Activated naive CD4-positive, alpha-beta T cell treated with anti-CD3 and anti-CD28 coated beads, Interleukin-2, amount 50 U/mL, for 16 hours (primary cell): ENCODE measurements at places on chromosomes 3 and 15.

GRCh38 chr15:43505738-43506137 lies 11.7 kb upstream of the MAP1A start:
- DNase-seq, result no peak

DNA sequence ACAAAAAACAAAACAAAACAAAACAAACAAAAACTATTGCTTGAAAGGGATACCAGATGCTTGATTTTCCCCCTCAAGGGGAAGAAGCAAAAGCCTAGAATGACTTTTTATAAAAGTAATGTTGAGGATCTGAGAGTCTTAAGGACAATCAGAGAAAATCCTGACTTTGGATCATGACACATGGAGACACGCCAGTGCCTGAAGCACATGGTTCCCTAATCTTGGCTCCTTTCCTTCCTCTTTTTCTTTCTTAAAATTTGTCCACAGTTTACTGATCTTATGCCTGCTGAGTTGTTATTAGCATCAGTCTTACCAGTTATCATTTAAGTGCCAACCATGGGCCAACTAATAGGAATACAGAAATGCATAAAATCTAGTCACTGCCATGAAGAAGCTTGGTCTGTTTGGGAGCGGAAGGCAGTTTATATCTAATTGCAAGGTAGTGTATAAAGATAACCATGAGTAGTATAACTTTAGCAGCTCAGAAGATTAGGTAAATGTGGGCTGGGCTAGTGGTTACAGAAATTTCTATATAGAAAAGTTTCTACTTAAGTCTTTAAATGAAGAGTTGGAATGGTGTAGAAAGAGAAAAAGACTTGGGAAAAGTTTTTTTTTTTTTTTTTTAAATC lies 6.9 kb downstream of the GLCE start:
- no peak for DNase-seq

DNA sequence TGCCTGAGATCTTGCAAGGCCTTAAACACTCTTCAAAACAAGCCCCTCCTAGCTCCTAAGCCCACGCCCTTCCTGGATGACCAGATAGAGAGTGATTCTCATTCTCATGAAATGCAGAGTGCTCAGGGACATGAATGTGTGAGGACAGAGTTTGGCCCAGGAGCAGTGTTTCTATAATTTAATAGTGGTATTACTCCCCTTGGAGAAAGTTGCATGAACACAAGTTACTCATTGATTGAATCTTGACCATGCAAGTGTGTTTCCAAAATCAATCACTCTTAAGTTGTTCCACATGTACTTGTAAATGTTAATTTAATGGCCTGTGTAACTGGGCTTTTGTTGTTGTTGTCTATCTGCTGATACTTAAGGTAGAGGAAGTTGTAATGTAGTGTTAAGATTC lies 181.6 kb downstream of the ADAMTSL3 start:
- DNase-seq, result no peak

- DNase-seq, result no peak
Measured at GRCh38 chr3:126431103-126431534, 36.4 kb downstream of the CFAP100 start.

- DNase-seq, result no peak
Measured at GRCh38 chr3:43709022-43709421, 18.3 kb downstream of the ABHD5 start.
